Activated naive CD8-positive, alpha-beta T cell treated with anti-CD3 and anti-CD28 coated beads, Interleukin-2, amount 50 U/mL, for 24 hours (primary cell): ENCODE measurements at places on chromosomes 6 and 20.

DNA sequence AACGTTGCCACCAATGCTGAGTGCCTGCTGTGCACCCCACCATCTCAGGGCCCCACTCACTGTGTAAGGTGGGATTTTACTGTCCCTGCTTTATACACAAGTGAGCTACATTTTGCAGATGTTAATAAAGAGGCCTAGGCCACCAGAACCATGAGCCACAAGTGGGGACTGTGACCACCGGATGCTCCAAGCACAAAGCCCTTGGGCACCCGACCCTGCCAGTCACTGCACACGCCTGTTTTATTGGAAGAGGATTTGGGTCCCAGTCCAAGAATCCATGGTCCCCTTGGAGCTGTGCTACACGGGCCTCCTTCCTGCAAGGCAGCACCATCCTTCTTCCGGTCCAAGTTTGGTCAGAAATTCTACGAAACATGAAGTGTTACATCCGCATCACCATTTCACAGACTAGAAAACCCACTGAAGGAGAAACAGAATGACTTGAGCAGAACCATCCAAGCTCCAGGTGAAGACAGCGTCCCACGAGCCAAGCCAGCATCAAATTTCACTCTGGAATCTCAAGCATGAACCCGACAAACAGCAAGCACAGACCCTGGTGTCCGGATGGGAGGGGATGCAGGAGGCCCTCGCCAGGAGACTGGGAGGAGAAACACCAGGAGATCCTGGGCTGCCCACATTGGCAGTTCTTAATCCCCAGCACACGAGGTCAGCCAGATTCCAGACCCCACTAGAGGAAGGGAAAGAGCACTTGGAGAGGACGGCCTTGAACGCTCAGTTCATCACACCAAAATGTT is 226.9 kb downstream of the DLL1 start:
- no peak for DNase-seq

GRCh38 chr6:135320721-135321621 is 139.9 kb downstream of the MYB start:
- no peak for DNase-seq

GRCh38 chr6:167546611-167547327 is 221.9 kb downstream of the TTLL2 start:
- DNase-seq: no peak

- no peak for DNase-seq
Measured at GRCh38 chr6:150250826-150251225, 108.0 kb downstream of the PPP1R14C start.

GRCh38 chr20:47814632-47815415 is 29.5 kb upstream of the SULF2 start:
- DNase-seq: no peak

- no peak for DNase-seq
Measured at GRCh38 chr6:79030023-79030422, 48.0 kb downstream of the PHIP start.
